ENCODE measurements at places on chromosomes 16 and 17.

- DNase-seq = no peak
Observed at GRCh38 chr16:83515395-83515794, 292.4 kb upstream of the HSBP1 start.

DNA sequence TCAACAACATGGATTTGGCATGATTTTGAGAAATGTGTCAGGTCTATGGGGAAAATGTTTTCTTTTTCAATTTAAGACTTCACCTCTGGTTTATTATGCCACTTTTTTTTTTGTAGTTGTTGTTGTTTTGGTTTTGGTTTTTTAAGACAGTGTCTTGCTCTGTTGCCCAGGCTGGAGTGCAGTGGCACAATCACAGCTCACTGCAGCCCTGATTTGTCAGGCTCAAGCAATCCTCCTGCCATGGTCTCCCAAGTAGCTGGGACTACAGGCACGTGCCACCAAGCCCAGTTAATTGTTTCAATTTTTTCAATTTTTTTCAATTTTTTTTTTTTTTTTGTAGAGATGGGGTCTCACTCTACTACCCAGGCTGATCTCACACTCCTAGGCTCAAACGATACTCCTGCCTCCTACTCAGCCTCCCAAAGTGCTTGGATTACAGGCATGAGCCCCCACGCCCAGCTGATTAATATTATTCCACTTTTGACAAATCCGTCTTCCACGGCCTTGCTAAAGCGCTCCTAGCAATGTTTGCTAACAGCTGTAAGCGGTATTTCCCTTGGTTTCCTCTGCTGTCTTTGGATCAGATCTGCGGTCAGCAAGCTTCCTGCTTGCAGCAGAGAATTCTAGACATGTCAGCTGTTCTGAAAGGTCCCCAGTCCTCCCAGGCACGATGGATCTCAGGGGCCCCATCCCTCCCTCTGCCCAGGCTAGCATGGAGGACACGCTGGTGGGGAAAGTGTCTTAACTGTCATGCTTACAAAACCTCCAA lies 7.0 kb upstream of the MILR1 start:
- DNase-seq = peak; percentile 55

- DNase-seq = no peak
Observed at GRCh38 chr16:67720236-67720635, 1.1 kb upstream of the GFOD2 start.

- no peak for DNase-seq
Observed at GRCh38 chr17:78412403-78412802, 34.0 kb downstream of the PGS1 start.

- no peak for DNase-seq
Observed at GRCh38 chr16:80433623-80434022, 107.2 kb upstream of the DYNLRB2 start.

DNA sequence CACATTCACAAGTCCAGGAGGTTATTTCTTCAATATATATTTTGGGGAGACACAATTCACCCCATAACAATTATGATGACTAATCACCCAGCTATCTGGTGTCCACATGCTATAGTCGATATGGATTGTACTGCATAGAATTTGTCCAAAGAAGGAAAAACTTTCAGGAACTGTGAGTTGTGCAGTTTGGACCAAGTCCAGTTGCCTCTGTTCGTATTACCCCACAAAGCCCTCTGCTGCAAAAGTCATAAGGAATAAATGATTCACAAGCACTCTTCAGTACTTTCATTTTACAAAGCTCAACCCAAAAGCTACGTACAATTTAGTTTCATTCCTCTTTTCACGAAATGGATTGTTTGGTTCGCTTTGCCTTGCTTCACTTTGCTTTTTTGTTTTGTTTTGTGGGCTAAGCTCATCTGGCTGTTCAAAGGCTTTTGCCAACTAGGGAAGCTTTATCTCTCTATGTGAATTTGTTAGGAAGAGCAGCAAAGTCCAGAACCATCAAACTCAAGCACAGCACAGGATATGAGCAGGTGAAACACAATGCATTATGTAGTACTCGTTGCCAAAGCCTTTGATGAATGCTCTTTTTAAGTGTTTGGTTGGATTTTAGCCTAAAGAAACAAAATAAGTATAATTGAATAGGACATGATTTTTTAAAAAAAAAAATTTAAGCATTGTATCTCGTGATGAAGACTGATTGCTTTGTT lies 98.6 kb downstream of the ZNF18 start:
- no peak for DNase-seq

DNA sequence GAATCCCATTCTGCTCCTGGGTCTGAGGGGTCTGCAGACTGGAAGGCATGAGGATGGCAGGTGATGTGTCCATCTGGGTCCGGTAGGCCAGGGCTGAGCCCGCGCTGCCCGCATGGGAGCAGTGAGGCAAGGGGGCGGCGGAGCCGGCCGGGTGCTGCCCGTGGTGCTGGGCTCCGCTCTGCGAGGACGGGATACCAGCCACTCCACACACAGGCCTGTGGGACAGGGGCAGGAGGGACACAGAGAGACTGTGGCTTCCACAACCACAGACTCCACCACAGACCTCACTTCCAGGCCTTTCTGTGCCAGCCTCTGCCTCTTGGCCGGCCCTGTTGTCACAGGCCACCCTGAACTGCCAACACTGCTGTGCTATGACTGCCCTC lies 25.4 kb downstream of the MAP1LC3B start:
- DNase-seq = no peak

DNA sequence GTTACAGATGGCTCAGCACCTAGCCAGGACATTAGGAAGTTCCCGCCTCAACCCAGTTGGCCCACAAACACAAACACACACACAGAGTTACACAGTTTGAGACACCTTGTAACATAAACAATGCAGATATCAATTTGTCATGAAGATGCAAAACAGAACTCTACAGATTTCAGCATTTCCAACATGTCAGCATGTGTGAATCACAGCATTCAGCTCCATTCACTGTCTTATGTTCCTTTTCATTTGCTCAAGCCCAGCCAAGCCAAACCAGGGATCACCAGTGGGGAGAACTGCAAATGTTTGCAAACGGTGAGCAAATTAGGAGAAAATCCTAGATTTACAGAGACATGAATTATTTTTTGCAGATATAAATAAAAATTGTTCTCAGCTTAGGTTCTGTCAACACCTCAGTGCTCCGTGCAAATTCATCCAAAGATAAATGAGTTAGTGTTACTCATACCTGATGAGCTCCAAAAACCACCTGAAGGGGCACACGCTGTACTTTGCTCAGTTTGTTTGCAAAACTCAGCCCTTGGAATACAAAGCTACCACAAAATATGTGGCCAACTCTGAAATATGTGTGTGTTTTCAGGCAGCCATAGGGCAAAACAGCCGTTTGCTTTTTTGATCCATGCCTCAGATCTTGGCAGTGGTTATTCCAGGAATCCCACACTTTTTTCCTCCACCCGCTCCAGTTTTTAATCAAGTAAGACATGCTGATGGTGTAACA lies 16.3 kb upstream of the COX10 start:
- DNase-seq = no peak

- no peak for DNase-seq
Observed at GRCh38 chr17:65219124-65219523, 82.0 kb downstream of the RGS9 start.

DNA sequence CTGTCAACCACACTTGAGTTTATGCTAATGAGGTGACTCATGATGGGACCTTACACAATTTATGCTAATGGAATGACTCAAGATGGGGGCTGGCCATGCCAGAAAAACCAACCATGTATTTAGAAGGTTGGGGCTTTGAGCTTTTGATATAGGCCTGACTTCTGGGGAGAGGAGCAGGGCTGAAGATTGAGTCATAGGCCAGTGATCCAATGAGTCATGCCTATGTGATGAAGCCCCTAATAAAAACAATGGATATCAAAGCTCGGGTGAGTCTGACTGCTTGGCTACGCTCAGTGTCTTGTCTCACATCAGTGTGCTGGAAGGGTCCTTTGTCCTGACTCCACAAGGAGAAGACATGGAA lies 7.3 kb downstream of the MFSD6L start:
- DNase-seq = no peak

DNA sequence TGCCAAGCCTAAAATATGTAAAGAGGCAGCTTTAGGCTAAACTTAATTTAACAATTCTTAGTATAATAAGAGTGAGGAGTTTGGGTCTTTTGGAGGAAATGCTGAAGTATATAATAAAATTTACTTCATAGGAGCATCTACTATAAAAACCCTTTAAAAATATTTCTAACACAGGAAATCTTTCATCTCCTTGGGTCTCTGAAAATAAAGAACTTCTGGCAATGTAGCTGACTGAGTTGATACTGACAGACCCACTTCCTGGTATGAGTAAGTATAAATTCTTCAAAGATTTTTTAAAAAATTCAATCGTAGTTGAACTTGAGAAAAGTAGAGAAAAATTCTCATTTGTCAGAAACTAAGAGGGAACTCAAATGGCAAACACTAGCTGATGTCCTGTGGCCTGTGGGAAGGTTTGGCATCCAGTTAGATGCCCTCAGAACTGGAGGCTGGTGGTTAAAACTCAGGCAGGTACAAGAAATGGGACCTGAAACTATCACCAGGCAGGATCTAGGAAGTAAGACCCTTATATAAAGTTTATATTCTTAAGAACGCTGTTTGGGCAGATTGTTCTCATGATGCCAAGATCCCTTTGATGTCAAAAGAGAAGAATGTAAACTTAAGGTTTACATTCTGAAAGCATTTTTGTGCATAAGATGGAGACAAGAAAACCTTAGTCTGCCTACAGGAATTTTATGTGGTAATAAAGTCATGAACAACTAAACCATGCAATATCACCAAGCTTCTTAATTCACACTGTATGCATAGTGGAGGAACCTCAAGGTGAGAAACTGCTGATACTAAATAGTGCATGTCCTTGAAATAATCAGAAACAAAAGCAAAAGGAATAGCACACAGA lies 6.2 kb downstream of the KRTAP4-6 start:
- DNase-seq = no peak

GRCh38 chr16:17299790-17300189 lies 171.0 kb downstream of the XYLT1 start:
- DNase-seq = no peak

- no peak for DNase-seq
Observed at GRCh38 chr17:700504-701094, 14.0 kb downstream of the VPS53 start.

DNA sequence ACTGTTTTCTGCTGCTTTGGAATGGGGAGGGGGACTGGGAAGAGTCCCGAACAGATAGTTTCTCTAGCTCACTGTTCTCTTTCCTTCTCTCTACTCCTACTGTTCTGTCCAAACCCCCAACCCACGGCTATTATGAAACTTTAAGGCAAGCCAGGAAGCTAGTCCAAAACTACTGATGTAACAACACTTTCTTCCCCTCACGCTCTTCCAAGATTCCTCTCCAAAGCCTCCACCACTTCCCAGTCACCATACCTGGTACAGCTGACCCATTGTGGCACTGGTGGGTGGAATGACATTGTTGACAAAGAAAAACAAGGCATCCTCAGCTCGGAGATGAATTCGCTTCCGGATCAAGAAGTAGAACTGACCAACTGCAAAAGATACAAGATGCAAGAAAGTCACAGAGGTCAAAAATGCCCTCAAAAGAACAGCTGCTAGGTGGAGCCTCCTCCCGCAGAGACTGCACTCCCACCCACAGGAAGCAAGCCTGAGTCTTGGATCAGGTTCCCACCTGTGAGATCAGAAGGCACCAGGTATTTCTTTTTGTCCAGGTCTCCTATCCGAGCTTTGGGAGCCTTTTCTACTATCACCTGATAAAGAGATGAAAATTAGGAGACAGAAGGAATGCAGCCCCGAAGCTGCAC lies 1.0 kb downstream of the GABARAP start:
- DNase-seq = no peak

- DNase-seq = no peak
Observed at GRCh38 chr16:69581297-69581696, 15.5 kb downstream of the NFAT5 start.

DNA sequence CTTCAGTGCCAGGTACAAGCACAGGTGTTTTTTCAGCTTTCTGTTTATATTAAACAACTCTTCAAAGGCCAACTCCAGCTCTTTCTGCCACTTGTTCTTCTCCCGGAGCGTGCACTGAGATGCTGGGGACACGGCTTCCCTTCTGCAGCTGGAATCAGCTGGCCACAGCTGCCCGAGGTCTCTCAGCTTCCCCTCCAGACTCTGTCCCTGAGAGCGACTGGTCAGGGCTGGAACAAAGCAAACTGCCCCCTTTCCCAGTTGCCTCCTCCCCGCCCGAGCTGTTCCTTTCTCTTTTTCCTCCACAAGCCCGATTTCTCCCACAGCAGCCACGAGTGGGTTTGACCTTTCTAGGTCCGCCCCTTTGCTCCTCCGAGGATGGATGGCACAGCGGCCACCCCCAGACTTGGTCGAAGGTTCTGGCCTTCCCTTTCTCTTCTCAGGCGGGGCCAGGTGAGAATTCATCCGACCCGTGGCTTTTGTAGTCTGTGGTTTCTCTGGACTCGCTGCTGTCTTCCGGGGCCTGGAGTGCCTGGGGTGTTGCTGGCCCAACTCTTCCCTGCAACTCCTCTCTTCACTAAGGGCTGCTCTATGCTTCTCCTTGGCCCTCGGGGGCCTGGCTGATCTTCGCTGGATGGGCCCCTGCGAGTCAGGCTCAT lies 11.5 kb downstream of the CEP295NL start:
- DNase-seq = no peak

- DNase-seq = peak; percentile 27
Observed at GRCh38 chr17:20073055-20073979, 64.2 kb downstream of the SPECC1 start.

Data from CMK (cell line).